ENCODE measurements at places on chromosomes 7 and 10.

- DNase-seq = no peak
These were observed 35.5 kb upstream of the DRGX start for GRCh38 chr10:49431426-49431825.

DNA sequence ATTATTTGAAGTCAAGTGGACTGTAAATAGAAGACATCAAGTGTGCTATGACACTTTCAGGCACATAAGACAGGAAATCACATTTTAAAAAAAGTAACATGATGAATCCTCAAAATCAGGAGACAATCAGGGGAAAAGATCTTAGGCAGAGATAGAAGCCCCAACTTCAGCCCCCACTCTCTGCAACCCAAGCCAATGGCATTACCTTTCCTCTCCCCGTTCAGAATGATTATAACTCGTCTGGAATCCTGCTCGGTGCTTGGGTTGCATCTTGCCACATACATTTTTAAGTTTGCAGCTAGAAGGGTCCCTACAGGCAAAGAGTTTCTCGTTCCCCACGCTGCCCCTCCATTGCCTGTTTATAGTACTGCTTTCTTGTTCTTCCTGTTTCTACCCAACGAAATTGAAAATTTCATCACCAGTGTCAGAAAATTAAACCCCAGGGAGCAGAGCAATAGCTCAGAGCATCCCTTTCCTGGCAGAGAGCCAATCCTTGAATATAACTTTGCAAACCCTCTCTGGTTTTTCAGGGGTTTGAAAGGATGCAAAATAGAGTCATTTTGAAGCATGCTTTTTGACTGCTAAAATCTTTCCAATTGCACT is 260.5 kb upstream of the AOAH start:
- no peak for DNase-seq

DNA sequence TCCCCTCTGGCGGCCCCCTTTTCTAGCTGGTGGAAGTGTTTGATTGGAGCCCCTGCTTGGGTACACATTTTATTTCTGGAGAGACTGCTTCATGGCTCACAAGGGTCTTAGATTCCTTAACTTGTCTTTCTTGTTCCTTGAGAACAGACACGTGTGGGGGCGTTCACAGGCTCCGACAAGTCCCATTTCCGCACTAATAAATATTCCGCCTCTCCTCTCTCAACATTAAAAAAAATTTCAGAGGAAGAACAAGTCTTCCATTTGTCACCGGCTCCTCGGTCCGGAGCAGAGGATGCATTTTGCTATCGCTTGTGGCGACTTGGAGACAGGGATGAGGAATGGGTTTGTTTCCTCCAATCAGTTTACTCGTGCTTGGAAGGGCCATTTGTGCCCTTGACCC is 134.0 kb upstream of the PODXL start:
- no peak for DNase-seq

DNA sequence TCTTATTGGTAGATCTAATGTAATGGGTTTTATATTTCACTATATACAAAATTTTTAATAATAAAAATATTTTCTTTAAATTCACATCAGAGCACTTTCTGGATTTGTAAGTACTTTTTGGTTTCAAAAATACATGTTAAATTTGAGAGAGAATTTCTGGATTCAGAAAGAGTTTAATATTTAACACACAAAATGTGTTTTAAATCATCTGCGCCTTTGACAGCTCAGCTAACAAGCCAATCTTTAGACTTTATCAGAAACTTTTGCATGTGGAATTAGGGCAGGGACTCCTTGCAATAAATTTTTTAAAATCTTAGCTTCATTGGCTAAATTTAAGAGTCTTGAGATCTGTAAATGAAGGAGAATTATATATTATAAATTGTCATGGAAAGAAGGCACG is 32.7 kb upstream of the RHOBTB1 start:
- no peak for DNase-seq

DNA sequence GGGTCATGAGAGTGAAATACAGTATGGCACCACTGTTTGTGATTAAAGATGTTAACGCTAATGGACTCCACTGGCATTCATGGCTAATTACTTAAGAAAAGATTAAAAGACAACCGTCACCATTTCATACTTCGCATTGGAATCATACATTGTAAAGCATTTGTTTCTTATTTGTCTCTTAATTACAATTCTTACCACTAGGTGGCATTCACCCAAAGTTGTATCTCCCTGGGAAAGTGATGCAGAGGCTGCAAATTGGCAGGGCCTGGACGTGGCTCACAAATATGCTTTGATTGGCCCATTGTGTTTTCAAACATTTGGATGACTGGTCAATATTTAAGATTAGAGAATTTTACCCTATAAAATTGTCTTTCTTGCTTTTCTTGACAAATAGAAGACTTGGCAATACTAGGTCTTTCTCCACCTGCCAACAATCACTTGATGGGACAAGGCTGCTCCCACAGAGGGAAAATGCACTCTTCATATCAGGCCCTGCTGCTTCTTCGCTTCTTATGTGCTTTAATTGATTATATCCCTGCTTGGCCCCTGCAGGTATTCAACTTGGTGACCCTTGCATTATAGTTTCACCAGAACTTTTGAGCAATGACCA is 72.1 kb upstream of the STARD3NL start:
- no peak for DNase-seq

GRCh38 chr10:132460071-132460470 is 63.1 kb downstream of the PWWP2B start:
- no peak for DNase-seq

DNA sequence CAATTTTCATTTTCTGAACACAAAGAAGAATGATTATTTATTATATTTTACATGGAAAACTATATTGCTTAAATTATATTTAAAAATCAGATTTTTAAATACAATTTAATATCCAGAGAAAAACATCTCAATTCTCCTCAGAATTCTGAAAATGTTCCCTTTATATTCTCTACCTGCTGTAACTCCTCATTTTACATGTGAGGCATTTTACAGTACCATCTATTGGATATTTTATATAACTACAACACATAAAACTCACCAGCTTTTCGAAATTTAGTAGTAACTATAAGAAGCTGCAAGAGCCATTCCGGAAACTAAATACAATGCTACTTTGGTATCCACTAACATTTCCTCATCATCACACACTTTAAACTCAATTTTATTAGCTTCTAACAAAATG is 264.6 kb downstream of the DGKB start:
- DNase-seq = no peak

DNA sequence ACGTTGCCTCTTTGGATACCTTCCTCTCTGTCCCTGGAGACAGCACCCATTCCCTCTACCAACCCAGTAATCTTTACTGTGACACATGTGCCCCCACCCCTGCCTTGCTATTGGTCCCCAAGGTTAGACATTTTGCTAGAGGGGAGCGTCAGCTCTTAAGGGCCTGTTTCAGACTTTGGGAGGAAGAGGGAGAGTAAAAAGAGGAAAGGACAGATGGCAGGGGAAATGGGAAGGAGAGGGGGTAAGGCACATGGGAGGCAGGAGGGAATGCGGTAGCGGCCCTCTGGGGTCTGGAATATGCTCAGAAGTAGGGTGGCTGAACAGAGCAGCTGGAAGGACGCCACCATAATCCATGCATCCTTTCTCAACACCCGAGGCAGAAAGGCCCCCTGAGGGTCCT is 12.2 kb downstream of the BLNK start:
- no peak for DNase-seq

GRCh38 chr7:120395526-120396019 is 122.6 kb downstream of the KCND2 start:
- no peak for DNase-seq

DNA sequence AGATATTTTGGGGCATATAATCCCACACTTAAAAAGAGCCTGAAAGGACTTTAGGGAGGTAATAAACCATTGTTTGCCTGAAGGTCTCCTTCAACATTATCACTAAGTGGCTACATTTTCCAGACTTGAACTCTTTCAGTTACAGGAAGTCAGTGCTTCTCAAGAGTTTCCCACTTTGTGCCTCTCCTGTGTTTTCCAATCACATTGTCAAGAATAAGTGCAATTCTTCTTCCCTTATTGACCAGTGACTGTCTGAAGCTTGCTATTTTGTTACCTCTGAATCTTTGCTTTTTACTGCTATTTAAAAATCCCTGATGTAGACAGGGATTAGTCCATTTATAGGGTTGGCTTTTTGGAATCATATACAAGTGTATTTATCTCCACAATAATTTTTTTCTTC is 346.7 kb upstream of the ANKRD30A start:
- DNase-seq = no peak

GRCh38 chr7:8215648-8216333 is 46.2 kb downstream of the ICA1 start:
- no peak for DNase-seq

DNA sequence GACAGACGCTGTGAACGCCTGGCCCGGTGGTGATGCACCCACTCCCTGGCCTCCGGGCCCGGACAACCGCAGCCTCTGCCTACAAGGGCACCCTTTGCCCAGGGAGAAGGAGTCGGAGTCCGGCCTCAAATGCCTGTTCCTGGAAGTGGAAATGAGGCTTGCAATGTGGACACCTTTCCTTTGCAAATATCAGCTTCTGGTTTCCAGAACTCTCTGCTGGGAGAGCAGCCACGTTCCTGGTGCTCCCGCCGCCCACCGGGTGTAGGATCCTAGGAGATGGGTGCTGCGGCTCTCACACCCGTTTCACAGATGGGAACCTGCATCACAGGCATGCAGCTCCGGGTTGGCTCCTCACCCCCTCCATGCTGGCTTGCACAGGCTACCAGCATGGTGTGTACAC is 2.9 kb downstream of the FOXL3 start:
- no peak for DNase-seq

DNA sequence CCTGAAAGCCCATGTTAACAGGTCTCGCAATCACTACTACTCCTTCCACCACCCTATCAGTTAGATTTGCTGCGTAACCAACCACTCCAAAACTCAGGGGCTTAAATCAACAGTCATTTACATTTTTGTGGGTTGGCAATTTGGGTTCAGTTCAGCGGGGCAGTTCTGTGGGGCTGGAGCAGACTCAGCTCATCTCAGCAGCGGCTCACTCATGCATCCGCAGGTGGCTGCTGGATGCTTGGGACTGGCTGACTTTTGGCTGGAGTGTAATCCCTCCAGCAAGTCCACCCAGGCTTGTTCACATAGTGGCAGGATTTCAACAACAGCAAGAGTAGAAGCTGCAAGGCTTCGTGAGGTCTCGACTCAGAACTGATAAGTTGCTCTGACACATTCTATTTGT is 79.2 kb downstream of the NEUROD6 start:
- no peak for DNase-seq

DNA sequence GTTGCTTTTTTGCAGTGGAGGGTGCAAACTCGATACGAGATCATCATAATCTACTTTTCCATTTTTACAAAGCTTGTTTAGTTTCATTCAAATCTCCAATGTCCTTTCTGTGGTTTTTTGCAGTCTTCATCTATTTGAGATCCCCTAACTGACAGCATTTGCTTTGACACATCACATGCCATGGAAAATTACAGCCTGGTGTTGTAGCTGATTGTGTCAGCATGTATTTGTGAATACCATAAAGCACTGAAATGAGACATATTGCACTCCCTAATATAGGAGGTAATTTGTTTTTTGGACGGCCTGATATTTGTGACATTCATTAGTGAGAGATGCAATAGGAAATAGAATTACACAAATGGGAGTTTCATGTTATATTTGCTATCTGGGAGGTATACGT is 620.8 kb downstream of the KCNMA1 start:
- DNase-seq = no peak

DNA sequence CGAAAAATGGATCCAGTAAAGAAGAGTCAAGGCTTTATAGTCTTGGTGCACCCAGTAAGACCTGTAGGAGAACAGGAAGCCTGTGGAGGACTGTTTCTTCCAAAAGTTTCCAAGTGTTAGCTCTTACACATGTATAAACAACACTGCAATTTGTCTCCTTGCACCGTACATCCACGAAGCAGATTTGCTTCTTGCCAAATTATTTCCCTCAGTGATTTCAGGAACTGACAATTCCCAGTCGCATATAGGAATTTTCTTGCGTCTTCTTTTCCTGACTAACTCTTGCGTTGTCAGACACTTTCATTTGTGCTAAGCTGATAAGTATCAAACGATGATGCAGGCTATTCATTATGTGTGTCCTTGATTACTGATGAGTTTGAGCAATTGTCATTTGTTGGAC is 182.1 kb downstream of the PKD1L1 start:
- no peak for DNase-seq

- no peak for DNase-seq
These were observed 254.9 kb downstream of the SKAP2 start for GRCh38 chr7:26609532-26609931.

DNA sequence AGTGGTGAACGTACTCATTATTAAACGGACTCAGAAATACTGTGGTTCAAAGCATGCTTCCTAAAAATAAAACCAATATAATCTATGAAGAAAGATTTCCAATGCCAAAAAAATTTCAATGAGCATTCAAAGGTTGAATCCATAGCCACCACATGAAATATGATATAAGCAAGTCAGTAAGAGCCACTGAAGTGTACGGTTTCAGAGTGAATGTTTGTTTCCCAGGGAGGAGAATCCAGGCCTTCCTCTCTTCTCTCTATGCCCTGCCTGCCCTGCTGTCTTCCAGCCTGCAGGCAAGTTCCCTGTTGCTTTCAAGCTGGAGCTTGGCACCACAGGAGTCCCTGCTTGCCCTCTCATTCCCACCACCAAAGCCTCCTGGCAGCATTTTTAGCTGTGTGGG is 1171.6 kb upstream of the C7orf33 start:
- DNase-seq = no peak

- DNase-seq = no peak
These were observed 11.1 kb upstream of the VIM start for GRCh38 chr10:17216901-17217395.

DNA sequence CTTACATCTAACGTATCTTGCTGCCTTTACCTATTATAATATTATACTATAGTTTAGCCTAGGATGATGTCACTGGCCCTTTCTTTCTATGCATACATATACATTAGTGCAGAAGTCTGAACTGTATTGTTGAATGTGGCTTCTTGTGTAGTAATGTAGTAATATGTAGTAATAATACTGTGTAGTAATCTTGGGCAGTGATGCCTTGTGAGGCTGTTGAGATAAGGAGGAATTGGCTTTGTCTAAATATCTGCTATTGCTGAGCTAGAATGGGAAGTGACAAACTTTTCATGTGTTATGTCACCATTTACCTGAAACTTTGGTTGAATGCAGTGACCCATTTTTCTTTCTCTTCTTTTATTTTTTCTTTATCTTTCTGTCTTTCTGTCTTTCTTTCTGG is 11.0 kb downstream of the GLCCI1 start:
- DNase-seq = no peak

GRCh38 chr10:44716470-44717015 is 194.6 kb upstream of the TMEM72 start:
- no peak for DNase-seq

DNA sequence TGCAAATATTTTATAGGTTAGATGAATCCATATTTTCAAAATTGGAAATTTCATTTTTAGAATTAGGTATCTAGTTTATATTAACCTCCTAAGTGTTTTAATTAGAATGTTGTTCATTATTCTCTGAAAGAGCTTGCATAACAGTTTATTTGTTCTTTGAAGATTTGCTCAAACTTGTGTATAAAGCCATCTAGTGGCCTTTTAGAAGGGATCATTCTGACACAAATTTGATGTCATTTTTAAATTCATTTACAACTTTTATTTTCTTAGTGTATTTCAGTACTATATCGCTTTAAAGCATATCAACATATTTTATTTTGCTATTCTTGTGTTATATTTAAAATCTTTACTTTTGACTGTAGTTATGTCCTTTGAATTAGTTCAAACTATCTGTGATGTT is 527.0 kb upstream of the NRG3 start:
- DNase-seq = no peak

Data from coronary artery (tissue), 2 donors.